Dermis microvascular lymphatic vessel endothelial cell (primary cell): ENCODE measurements at places on chromosomes 7 and 10. TPM values are rescaled to one million over a fixed set of nuclear protein-coding genes. Genes with fewer than 3 reads are reported as not detected.
A peak's percentile ranks its signal among the peaks of the same experiment; 100 is the strongest.

MLXIPL gene
- total RNA-seq, result not detected in 2 replicates

PRKG1 gene
- 0.64 and 2.7 TPM in 2 replicates for total RNA-seq

PPP1R9A gene
- total RNA-seq, result 9.6 and 12.1 TPM in 2 replicates

- DNase-seq, result peak; percentile 27
Measured at GRCh38 chr7:17406738-17407137, 108.3 kb downstream of the AHR start.

DNA sequence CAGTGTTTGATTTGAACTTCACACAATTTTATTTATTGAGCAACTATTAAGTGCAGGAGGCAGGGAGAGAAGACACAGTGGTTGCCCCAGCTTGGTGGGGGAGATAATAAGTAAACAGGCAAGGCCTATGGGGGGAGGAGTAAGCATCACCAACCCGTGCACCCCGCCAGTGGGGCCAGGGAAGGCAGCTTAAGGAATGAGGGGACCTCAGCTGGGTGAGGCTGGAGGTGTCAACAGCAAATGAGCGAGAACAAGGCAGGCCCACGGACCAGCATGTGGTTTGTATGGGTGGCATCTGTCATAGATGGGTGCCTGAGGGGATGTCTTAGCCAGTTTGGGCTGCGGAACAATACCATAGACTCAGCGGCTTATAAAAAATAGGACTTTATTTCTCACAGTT is 24.1 kb upstream of the CRHR2 start:
- no peak for DNase-seq
